ENCODE measurements at places on chromosomes 3 and 15. TPM values are rescaled to one million over a fixed set of nuclear protein-coding genes. Genes with fewer than 3 reads are reported as not detected.

Gene CILP
- total RNA-seq, result 0.10 TPM

Gene KIF15
- total RNA-seq, result 1.3 TPM

Gene LRRC34
- total RNA-seq, result 9.5 TPM

Gene NANOGP8
- 3.4 TPM for total RNA-seq

Gene CD80
- not detected for total RNA-seq

Gene GABRR3
- 0.43 TPM for total RNA-seq

Gene BOC
- 20.3 TPM for total RNA-seq

Gene IL5RA
- not detected for total RNA-seq

Gene KLHL18
- 31.7 TPM for total RNA-seq

Gene MAP6D1
- 40.6 TPM for total RNA-seq

Gene LMAN1L
- total RNA-seq, result 2.6 TPM

- DNase-seq, result no peak
These were observed 25.2 kb downstream of the ARHGEF3 start for GRCh38 chr3:56776556-56776950.

GRCh38 chr15:42392309-42393024, 33.2 kb downstream of the CAPN3 start:
- no peak for DNase-seq

GRCh38 chr3:42652611-42653302, 740 bp upstream of the ZBTB47 start:
- DNase-seq, result no peak

GRCh38 chr3:115697263-115698053, 74.1 kb downstream of the GAP43 start:
- no peak for DNase-seq

- no peak for DNase-seq
These were observed 64.8 kb downstream of the IGF2BP2 start for GRCh38 chr3:185760088-185760487.

DNA sequence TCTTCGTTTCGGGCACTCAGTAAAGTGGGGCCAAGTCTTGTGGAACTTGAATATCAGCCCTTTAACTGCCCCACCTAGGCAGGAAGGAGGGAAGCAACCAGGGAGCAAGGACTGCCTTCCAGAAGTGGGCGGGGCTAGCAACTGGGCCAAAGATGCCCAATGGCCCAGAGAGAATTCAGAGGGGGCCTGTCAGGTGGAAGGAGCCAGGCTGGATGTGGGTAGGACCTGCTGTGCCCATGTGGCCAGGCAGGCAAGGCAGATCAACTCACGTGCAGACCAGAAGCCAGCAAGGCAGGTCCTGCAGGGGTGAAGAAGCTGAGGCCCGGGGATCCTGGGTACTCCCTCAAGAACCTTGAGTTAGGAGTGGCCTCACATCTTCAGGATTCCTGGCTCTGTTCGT, 5.5 kb downstream of the MAP6D1 start:
- no peak for DNase-seq

- DNase-seq, result no peak
These were observed 490.8 kb downstream of the IGSF11 start for GRCh38 chr3:118543832-118544231.

- DNase-seq, result no peak
These were observed 2.5 kb downstream of the OR5K2 start for GRCh38 chr3:98500019-98500418.

GRCh38 chr3:161915418-161915750, 418.8 kb downstream of the OTOL1 start:
- no peak for DNase-seq

DNA sequence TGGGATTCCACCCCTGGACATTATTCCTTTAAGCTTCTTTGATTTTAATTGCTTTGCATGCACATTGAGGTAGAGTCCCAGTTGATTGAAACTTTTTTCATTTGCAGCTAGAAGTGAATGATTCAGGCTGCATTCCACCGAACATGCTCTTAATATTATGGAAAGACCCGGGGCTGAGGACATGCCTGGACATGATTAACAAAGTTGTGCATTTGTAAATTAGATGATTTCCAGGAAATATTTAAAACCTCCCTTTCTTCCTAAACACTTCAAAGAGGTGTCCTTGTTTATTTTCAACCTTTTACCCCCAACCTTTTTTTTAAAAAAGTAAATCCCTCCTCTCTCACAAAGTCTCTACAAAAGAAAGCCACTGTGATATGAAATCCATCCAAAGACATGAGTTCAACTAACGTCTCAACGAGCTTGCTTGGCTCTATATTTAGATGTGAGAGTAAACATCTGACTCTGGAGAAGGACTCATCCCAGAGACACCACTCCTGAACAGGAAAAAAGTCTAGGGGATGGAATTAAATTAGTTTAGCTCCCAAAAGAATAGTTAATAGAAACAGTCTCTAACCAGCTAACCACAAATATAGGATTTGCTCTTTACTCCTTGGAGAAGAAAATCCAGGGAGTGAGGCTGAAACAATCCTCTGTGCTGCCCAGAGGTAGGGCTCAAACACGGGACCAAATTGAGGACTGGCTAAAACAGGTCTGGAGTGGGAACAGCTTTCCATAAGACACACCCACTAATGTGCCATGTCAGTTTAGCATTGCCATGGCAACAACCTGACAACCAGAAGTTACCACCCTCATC, 83.1 kb downstream of the XXYLT1 start:
- DNase-seq, result no peak

GRCh38 chr15:82650046-82650670, 3.0 kb upstream of the CPEB1 start:
- peak; percentile 50 for DNase-seq

GRCh38 chr3:11546657-11547302, 96.9 kb downstream of the VGLL4 start:
- no peak for DNase-seq

DNA sequence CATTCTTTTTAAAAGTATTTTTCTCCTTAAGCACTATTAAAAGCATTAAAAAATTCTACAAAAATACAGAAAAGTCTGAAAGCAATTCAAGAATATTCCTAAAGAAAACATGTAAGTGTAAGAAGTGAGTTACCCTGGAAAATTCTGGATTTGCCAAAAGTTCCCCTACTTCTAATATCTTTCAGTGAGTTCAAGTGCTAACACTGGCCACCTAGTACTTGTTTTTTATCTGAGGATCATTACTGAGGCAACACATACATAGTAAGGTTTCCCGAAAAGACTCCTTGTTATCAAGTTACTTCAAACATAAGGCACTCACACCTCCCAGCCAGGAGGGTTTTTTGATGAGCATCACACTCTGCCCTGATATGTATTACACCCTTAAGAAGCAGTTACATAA, 158.4 kb downstream of the TIGIT start:
- no peak for DNase-seq

DNA sequence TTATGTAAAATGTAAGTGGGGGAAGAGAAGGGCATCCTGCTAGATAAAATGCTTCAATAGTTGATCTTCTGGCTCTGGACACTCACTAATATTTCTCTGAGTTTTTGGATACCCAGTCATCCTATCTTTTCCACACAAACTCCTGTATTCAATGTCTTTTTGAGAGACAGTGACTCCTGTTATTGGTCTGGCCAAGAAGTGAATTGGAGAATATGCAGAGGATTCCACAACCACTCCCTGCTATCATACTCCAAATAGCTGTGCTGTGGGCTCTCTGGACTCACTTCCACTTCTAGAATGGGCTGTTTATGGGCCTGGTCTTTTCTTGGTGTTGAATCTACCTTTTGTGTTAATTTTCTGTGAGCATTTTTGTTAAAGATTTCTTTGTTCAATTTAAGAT, 376.8 kb downstream of the NLGN1 start:
- DNase-seq, result no peak
